RWPE2 (cell line): ENCODE measurements at places on chromosomes 2 and 18.

- DNase-seq, result no peak
These were observed 162.5 kb downstream of the GRB14 start for GRCh38 chr2:164458792-164459191.

DNA sequence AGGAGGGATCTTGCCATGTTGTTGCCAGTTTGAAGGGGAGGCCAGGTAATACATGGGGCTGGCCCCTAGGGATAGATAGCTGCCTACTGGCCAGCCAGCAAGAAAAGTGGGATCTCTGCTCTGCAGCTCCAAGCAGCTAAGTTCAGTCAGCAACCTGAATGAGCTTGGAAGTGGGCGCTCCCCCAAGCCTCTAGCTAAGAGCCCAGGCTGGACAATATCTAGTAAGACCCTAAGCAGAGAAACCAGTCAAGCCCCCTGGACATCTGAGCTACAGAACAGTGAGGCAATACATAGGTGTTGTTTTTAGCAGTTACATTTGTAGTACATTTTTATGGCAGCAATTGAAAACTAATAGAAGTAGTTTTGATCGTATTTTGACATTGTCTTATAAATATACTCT lies 409.8 kb upstream of the SMIM21 start:
- no peak for DNase-seq

- no peak for DNase-seq
These were observed 3.2 kb downstream of the GALNT5 start for GRCh38 chr2:157260533-157261198.

GRCh38 chr18:12848405-12848804 lies 35.6 kb downstream of the PTPN2 start:
- DNase-seq, result no peak

DNA sequence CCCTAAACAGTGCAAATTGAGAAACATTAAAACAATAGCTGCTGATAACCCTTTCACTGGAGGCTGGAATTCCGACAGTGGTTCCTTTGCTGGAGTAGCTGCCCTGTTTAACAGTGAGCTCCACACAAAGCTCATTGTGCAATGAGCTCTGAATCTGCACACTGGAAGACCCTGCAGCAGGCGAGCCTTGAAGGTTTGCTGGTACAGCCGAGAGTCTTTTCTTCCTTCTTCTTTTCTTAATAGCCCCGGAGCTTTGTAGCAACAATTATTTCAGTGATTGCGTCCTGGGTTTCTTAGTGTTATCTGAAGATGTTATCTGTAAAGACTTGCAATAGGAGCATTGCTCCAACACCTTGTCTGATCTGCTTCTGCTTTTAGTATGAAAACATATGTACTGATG lies 50.8 kb upstream of the CXCR4 start:
- DNase-seq, result no peak
